ENCODE measurements at places on chromosomes 4 and X.

GRCh38 chr4:82469791-82470345 lies 39.5 kb downstream of the ENOPH1 start:
- DNase-seq = no peak

GRCh38 chr4:56976837-56977320 lies 527 bp downstream of the NOA1 start:
- peak; percentile 43 for DNase-seq

DNA sequence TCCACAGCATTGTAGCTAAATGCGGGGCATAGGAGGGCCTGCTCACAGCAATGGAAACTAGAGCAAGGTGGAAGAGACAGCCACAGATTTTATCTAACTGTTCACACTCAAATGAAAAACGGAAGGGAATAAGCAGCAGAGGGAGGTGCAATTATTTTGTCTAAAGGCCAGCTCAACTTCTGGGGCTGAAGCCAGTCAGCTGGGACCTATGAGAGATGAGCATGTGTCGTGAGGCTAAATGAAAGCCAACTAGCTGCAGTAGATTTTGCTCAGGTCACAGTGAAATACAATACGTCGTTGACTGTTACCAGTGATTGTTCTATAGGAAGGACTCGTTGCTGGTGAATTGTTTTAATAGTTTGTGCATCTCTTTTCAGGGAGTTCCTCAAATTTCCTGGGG lies 26.4 kb upstream of the FGFBP2 start:
- DNase-seq = no peak

- no peak for DNase-seq
Measured at GRCh38 chr4:159698336-159698735, 595.5 kb downstream of the RAPGEF2 start.

- no peak for DNase-seq
Measured at GRCh38 chr4:6425336-6425735, 47.1 kb downstream of the PPP2R2C start.

GRCh38 chr4:71195924-71196323 lies 142.9 kb upstream of the SLC4A4 start:
- no peak for DNase-seq

GRCh38 chr4:36704289-36704688 lies 422.9 kb downstream of the DTHD1 start:
- DNase-seq = no peak

- DNase-seq = no peak
Measured at GRCh38 chr4:116664198-116664597, 421.2 kb downstream of the TRAM1L1 start.

GRCh38 chrX:65635822-65636221 lies 31.6 kb upstream of the MSN start:
- no peak for DNase-seq

GRCh38 chrX:131987252-131987651 lies 35.9 kb upstream of the STK26 start:
- no peak for DNase-seq

GRCh38 chr4:152109531-152110509 lies 349.0 kb upstream of the GATB start:
- DNase-seq = no peak

DNA sequence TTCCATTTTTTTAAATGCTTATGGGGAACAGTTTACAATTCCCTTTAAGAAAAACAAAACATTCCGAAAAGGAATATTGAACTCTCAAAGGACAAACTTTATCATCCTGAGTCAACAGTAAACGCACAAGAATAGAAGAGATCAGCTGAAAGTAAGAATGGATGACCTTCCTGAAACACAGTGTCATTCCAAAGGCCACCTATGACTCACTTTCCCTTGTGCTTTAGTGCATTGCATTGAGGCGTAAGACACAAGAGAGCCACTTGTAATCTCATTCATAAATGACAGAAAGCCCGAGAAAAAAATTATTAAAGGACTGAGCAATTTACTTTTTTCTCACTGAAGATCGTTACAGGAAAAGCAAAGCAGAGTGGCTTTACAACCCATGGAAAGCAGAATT lies 1062.4 kb upstream of the DIAPH2 start:
- no peak for DNase-seq
